ENCODE measurements at places on chromosomes 11 and 22. TPM values are rescaled to one million over a fixed set of nuclear protein-coding genes. Genes with fewer than 3 reads are reported as not detected.

The SCGB1A1 gene
- total RNA-seq, result not detected

The SIAE gene
- total RNA-seq, result 7.5 TPM

DNA sequence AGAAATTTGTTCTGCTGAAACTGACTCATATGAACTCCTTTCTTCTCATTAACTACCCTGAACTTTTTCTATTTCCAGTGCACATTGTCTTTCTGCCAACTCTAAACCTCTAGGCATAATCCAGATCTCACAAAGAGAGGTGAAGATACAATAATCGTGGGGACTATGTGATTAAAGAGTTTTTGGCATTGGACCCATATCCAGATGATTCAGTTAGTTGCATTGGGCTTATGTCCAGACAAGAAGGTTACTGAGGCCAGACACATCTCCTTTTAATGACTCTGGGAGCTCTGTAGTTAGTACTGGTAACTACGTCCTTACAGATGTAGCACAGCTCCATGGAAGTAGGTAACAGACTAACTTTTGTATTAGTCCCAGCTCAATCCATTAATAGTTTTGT is 273.0 kb downstream of the CASP12 start:
- no peak for ATAC-seq

DNA sequence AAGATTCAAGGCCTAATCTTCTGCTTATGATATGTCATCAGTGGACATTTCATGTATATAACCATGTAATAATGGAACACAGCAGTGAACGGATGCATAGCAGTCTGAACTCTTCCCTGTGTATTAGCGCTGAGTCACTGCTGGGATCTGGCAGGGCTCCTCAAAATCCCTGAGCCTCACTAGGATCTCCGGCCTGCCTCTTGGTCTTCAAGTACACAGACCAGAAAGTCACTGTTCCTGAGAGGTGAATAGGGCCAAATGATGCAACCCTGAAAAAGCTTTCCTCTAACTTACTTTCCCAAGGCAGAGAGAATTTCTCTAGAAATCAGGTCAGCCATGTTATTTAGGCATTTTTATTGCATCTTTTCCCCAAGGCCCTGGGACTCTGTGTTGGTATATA is 35.0 kb downstream of the POU2AF1 start:
- no peak for ATAC-seq

DNA sequence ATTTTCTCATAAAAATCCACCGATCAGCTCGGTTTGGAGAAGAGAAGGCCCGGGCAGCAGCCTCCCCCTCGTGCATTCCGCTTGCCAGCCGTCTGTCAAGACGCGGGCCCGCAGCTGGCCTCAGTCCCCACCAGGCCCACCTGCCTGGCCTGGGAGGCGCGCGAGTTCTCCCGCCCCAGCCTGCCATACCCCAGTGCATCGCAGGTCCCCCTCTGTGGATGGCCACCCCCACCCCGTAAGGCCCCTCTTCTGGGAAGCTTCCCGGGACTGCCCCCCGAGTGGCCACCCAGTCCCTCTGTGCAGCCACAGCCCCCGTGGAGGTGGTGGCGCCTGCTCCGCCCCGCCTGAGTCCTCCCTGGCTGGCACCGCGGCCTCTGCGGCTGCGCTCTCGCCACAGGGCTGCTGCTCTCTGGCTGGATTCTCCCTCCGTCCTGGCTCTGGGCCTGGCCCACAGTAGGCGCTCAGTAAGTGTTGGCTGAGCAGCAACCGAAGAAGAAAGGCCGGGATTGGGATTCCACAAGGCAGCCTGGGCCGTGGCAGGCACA is 74.0 kb upstream of the TCF20 start:
- ATAC-seq, result no peak

DNA sequence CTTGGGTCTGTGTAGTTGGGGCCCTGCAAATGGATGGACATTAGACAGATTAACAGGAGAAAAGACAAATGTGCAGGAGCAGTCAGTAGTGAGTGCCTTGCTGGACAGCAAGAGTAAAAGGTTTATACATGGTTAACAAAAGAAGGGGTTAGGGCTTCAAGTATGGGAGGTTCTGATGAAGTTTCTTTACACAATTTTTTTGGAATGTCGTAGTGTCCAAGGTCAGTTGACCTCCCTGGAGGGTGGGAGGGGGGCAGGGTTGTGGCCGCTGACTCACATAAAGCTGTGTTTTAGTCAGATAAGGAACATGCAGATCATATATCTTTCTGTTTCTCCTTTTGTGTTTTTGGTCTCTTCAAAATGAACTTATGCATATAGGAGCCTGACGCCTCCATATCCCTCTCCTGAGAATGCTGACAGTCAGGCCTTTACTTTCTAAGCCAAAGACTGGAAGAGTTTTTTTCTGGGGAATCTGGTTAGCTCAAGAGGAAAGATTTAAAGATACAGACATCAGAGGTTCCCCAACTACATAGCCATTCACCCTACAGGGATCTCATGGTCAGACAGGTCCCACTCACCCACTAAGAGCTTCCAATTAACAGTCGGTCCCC is 134.3 kb downstream of the NECTIN1 start:
- no peak for ATAC-seq

DNA sequence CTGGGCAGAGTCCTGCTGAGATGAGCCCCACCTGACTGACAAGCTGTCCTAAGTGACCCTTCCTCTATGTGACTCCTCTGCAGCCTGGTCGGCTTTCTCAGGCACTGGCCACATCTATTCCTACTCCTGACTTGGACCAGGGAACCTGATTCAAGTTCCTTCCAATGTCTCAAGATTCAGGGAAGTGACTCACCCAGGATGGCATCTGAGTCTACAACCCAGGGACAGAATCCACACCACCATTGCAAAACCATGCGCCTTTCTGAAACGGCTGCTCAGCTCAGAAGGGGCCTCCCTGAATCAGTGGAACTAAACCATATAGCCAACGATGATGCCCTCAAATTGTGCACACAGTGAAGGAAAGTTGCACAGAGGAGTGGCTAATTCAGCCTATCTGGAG is 63.9 kb upstream of the CSNK2A3 start:
- ATAC-seq, result peak; percentile 26

GRCh38 chr22:42317691-42318547 is 47.5 kb upstream of the TCF20 start:
- ATAC-seq, result no peak

DNA sequence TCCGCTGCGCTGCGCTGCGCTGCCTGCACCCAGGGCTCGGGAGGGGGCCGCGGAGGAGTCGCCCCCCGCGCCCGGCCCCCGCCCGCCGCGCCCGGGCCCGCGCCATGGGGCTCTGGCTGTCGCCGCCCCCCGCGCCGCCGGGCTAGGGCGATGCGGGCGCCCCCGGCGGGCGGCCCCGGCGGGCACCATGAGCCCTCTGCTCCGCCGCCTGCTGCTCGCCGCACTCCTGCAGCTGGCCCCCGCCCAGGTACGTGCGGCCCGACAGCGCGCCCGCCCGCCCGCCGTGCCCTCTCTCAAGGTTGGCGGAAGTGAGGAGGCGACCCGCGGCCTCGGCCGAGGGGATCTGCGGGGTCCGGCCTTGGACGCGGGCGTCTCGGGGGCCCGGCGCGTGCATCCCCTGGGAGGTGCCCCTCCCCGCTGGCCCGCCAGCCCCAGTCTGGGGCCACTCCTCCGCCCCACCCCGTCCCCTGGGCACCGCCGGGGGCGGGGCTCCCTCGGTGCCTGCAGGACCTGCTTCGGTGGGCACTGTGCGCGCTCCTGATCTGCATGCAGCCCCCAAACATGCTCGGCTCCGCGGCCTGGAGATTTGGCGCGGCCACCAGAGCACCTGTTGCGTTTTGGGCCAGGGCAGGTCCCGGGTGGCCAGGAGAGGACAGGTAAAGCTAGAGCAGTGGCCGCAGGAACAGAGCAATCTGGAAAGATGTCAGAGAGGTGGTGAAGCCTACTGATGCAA is 429 bp downstream of the VEGFB start:
- ATAC-seq, result peak; percentile 51

The TUB gene
- total RNA-seq, result 0.28 TPM

The KIF18A gene
- 30.3 TPM for total RNA-seq

The OR4A15 gene
- not detected for total RNA-seq

GRCh38 chr11:48034926-48035871 is 54.8 kb downstream of the PTPRJ start:
- peak; percentile 37 for ATAC-seq

DNA sequence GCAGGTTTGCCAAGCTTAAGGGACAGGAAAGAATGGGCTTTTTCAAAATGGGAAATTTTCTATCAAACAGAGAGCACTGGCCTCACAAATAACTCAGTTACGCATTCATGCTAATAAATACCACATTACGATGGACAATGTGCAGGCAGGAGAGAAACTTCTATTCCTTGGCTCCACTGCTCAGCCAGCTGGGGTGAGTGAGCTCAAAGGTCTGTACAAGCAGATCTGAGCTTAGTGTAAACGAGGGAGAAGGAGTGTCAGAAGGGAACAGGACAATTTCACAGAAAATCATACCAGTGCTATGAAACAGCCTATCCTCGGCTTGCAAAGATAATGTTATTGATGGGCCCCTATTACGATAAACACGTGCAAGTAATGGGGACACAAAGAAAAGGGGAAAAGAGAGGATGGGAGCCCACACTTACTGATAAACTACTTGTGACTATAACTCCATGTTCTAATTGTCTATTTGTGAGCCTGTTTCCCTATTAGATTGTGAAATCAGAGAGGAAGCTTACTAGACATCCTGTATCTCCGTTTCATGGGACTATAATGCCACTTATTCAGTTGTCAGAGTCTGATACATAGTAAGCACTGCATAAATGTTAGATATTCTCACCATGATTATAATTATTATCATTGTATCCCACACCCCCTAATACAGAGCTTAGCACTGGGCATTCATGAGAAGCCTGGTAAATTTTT is 46.3 kb downstream of the AMOTL1 start:
- no peak for ATAC-seq

GRCh38 chr22:17083255-17083654 is 1.5 kb upstream of the IL17RA start:
- no peak for ATAC-seq

The GDPD4 gene
- not detected for total RNA-seq

The YDJC gene
- 28.9 TPM for total RNA-seq

DNA sequence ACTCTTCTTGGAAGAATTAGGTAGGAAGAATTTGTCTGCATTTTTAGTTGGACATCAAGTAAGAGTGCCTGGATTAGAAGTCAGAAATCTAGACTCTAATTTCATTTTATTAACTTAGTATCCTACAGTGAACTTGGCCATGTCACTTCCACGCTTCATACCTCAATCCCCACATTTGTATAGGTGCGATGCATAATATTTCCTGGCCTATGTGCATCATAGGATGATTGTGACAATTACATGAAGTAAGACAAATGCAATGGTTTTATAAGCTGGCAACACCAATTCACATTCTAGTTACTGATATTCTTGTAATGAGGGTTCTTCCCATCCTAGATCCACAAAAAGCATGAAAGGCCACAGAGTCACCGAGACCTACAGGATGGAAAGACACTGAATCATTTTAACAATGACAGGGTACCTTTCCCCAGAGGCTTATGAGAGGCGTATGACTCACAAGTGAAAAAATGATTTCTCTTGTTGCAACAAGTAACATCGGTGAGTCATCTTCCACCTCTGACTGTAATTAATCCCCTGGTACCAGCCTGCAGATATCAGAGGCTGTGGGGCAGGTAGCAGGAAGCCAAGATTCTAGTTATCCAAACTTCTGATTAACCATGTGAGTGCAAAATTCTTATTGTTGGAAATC is 56.0 kb upstream of the OR5AK2 start:
- peak; percentile 60 for ATAC-seq

The ANKK1 gene
- 0.67 TPM for total RNA-seq

- no peak for ATAC-seq
These were observed 15.2 kb downstream of the NRIP3 start for GRCh38 chr11:8988329-8989234.

The FLRT1 gene
- total RNA-seq, result not detected

- ATAC-seq, result no peak
These were observed 374 bp downstream of the NLRP10 start for GRCh38 chr11:7964873-7965272.

The SCN4B gene
- 3.3 TPM for total RNA-seq

GRCh38 chr22:22865311-22866072 is 22.1 kb upstream of the IGLL5 start:
- ATAC-seq, result peak; percentile 78

The OR6T1 gene
- total RNA-seq, result not detected

GRCh38 chr11:64814712-64815187 is 4.4 kb upstream of the MEN1 start:
- no peak for ATAC-seq

GRCh38 chr11:128725630-128726319 is 31.9 kb downstream of the FLI1 start:
- ATAC-seq, result peak; percentile 68

- no peak for ATAC-seq
These were observed 88.6 kb upstream of the RCN1 start for GRCh38 chr11:32002311-32002710.

The ZNF280B gene
- total RNA-seq, result 2.4 TPM

The CLCF1 gene
- total RNA-seq, result 0.22 TPM

DNA sequence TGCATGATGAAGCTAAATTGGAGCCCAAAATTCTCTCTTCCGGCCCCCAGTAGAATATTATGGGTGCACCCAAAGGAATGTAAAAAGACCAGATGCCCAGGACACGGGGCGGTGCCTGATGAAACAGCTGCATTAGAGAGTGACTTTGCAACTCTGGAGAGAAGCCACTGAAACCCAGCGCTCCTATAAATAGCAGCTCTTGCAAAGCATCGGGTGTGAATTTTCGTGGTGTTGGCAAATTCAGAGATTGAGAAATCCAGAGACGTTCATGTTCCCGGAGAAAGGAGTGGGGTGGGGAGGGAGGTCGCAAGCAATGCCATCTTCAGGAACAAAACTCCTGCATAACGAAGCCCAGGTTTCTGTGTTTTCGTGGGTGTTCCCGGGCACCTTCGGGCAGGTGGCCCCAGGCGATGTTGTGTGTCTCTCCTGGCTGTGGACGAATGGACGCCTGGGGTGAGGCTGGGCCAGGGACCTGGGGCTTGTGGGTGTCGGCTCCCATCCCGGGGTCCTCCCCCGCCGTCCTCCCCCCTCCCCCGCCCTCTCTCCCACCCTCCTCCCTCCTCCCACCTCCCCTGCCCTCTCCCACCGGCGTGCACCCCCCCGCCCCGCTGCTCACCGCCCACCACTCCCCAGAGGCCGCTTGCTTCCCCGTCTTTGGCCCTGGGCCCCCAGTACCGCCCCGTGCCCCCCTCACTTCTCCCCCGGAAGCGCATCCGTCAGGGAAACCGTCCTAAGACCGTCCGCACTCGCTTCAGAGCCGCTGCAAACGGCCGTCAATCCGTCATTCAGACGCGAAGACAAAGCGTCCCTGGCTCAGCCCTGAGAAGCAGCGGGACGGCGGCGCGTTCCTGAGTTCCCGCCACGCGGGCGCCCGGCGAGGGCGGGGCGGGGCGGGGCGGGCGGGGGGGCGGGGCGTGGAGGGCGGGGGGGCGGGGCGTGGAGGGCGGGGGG is 26.7 kb upstream of the TOLLIP start:
- peak; percentile 66 for ATAC-seq

DNA sequence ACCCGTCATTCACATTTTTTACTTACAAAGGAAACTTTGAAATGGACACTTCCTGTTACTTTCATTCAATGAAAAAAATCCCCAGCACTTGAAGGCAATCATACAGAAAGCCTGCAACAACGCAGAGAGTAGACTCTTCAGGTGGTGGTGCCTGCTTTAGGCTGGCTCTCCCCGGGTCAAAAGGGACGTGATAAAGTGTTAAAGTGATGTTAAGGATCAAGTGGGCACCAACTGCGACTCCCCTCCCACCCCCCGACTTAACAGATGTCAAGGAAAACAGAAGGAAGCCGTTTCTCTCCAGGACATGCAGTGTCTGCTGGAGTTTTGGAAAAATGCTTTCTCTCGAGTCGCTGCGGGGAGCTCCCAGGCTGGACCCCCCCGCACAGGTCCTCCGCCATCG is 414 bp upstream of the PNPLA3 start:
- peak; percentile 25 for ATAC-seq
